ENCODE measurements at places on chromosomes 2 and 18.

- no peak for DNase-seq
Observed at GRCh38 chr2:60964651-60965498, 52.6 kb upstream of the PEX13 start.

- no peak for DNase-seq
Observed at GRCh38 chr2:9149726-9150567, 56.7 kb upstream of the ASAP2 start.

GRCh38 chr2:64262071-64262470, 117.9 kb upstream of the PELI1 start:
- no peak for DNase-seq

- DNase-seq: peak; percentile 56
Observed at GRCh38 chr18:36095936-36096519, 28.7 kb upstream of the RPRD1A start.

DNA sequence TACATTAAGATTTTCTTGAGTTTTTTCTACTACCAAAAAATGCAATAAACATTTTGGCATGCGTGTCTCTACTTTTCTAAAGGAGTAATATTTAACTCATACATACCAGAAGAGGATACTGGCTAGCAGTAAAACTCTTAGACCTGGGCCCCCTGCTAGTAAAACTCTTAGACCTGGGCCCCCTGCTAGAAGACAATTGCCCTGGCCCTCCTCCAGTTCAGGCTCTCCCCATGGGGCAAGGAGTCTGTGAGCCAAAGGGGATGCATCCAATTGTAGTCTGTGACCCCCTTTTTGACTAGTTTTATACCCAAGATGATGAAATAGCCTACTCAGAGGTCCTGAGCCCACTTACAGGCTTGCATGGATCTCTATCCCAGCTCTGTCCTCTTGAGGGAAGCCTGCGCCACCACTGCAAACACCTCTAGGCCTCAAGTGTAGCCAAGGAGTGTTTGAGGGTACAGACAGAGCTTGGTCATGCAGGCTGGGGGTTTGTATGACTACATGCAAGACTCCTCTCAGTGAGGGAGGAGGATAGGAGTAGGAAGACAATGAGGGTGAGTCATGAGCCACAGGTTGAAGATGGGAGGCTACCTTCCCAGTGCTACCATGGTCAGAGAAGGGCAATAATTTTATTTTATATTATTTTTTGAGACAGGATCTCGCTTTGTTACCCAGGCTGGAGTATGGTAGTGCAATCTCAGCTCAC, 45.2 kb upstream of the PGAP1 start:
- no peak for DNase-seq

DNA sequence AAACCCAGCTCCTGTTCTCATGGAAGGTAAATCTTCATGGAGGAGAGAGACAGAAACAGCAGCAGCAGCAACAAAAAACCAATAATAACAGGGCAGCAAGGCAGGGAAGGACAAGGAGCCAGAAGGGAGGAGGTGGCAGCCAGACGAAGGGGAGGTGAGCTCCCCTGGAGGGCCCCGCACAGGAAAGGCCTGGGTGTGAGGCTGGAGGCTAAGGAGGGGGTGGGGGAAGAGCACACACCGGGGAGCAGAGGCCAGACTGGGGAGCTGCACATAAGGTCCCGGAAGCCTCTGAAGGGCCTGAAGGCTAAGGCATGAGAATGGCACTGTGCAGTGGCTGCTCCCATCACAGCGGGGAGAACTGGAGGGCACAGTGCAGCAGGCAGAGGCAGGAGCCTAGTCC, 94.8 kb upstream of the SMAD7 start:
- DNase-seq: no peak

- no peak for DNase-seq
Observed at GRCh38 chr2:48218169-48218568, 311.8 kb upstream of the STON1 start.

- DNase-seq: no peak
Observed at GRCh38 chr2:187263675-187264560, 184.1 kb downstream of the CALCRL start.

DNA sequence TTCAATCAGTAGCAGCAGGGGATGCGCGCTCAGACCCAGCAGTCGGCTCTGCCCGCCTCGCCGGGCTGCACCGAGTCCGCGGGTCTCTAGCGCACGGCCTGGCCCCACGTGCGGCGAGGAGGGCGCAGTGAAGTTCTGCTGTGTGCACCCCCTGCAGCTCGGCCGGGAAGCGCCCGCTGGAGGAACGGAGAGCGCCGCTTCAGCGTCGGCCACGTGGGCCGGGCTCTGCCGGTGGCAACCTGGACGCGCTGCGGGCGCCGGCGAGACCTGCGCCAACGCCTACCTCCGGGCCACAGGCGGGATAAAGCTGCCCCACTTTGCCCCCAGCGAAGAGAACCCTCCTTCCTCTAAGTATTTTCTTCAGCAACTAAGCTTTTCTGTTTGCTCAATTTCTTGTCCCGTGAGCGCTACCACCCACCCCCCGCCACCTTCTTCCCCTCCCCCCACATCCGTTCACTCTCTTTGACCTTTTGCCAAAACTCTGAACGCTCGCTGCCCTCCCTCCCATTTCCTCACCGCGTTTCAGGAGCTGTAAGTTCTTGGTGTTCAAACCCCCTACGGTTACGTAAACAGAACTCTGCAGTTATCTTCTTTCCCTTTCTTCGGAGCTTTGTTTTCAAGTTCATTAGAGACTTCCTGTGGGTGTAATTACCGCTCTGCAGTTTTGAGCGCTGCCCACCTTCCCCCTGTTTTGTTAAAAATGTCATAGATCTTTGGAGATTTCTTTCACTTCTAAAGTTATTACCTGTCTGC, 42.6 kb upstream of the EDAR start:
- DNase-seq: peak; percentile 20

DNA sequence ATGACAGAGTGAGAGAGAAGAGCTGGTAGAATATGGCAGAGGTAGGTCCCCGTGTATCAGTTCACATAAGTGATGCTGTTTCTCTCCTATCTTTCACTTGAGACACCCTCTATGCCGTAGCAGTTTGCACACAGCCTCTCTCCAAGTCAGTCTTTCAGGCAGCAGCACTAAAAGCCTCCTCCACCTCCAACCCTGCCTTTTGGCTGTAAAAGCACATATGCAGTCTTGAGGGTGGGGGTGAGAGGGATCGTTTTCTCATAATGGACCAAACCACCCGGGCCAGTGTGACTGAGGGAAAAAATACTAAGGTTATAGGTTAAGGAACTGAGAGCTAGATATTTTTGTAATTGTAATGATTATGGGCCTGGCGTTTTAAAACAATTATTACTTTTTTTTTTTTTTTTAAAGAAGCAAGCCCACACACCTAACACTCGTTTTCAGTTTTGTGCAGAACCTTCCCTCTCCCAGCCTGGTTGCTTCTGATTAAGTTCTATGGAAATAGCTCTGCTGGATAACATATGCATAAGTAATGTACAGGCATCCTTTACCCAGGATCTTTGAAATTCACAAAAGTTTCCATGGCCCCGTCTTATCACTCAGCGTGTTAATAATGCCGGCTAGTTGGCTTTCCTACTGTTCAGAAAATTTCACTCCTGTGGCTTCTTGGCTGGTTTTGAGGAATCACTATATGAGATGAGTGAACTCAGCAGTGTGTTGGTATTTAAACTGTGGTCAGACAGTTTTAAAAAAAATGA, 112.2 kb upstream of the MEIS1 start:
- no peak for DNase-seq

- DNase-seq: peak; percentile 94
Observed at GRCh38 chr2:113240150-113240914, 38.4 kb downstream of the PAX8 start.

DNA sequence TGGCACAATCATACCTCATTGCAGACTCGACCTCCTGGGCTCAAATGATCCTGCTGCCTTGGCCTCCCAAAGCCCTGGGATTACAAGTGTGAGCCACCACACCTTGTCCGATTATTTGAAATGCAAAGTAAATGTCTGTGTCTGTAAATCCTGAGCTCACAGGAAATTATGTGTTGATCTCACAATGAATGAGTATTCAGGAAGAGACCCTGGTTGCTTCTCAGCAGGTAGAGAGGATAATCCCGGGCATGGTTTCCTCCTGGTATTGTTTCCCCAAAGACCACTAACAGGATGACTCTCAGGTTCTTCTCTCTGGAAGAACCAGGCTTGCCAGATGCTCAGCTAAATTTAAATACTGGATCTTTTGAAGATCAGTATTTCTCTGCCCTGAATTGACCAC, 147.6 kb downstream of the LDLRAD4 start:
- DNase-seq: no peak

All from astrocyte (in vitro differentiated cells and primary cell).